Effector memory CD4-positive, alpha-beta T cell (primary cell): ENCODE measurements at places on chromosomes 4 and X.

DNA sequence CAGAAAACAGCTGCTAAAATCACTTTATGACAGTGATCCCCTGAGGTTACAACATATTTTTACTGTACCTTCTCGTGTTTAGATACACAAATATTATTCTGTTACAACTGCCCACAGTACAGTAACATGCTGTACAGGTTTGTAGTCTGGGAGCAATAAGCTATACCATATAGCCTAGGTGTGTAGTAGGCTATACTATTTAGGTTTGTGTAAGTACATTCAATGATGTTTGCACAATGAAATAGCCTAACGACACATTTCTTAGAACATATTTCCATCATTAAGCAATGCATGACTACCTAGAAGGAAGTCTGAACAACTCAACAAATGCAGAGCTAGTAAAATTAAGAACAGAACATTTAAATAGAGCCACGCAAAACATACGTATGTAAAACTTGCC is 112.7 kb downstream of the ZAR1 start:
- no peak for DNase-seq

GRCh38 chr4:123398066-123398852 is 1.7 kb downstream of the SPRY1 start:
- peak; percentile 39 for DNase-seq

DNA sequence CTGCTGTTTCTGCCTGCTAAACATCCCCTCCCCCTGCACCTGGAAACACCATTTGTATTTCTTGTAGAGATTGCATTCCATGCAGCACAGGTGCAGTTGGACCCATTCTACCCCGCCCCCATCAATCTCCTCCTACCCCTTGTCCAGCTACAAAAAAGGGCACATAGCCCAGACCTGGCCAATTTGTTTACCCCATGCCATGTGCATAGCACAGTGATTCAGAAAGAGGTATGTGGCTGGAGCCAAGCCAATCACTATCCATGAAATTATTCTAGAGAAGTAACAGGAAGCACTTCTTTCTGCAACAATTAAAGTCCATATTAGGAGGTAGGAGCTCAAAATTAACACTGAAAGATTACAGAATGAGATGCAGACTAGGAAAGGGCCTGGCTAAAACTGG is 20.2 kb upstream of the TMEM184C start:
- DNase-seq, result no peak

GRCh38 chr4:41865981-41866798 is 69.0 kb upstream of the TMEM33 start:
- no peak for DNase-seq

GRCh38 chr4:177511611-177512010 is 69.4 kb upstream of the AGA start:
- DNase-seq, result no peak

DNA sequence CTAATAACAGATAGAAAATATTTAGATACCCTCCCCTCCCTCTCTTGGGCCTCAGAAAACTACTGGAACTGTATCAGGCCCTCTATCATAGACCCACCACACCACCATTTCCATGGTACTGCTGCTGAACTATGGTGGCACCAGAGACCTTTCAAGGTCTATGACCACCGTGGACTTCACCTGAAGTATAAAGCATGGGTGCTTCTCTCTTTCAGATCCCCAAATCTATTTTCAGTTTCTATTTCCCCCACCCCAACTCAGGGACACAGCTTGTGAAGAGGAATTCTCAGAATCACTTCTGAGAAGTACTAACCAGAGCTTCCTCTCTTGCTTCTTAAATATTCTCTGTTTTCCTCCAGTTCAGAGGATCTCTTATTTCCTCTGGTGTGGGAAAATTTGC is 840.8 kb upstream of the HTR2C start:
- no peak for DNase-seq

- no peak for DNase-seq
Observed at GRCh38 chr4:137623013-137623412, 90.7 kb upstream of the PCDH18 start.

GRCh38 chr4:170651786-170652185 is 562.0 kb upstream of the AADAT start:
- no peak for DNase-seq

DNA sequence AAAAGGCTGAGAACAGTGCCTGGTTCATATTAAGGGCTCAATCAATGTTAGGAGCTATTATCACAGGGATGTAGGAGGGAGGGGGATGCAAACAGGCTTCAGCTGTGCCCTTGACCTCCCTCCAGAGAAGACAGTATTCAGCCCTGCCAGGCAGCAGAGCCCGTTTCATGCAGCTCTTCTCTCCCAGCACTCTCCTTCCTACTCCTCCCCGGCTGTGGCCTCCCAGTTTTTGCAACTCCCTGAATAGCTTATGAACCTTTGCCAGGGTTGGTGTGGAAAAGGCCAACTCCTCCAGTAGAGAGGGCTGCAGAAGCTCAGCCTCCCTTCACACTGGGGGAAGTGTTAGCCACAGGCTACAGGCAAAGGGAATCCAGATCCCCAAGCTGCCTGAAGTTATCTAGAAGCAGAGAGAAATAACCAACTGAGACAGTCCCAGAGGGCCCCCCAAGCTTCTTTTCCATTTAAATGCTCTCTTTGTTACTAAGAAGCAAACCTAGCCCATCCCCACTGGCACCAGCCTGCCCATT is 31.7 kb upstream of the APLN start:
- no peak for DNase-seq

DNA sequence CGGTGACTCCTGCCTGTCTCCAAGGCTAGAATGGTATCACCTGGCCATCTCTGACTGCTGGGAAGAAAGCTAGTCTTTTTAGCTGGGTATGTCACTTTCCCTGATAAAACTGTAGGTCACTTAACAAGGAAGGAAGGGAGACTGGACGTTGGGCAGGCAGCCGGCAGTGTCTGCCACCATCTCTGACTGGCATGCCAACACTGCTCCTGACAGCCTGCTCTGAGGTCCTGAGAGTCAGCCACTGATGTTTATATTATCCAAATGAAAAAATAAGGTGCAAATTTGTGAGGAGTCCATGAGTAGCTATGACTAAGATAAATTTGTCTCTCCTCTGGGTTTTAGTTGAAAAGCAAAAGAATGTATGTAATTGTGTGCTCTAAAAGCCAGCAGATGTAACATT is 77.2 kb downstream of the SNX25 start:
- no peak for DNase-seq

GRCh38 chr4:46931981-46932380 is 22.9 kb upstream of the COX7B2 start:
- no peak for DNase-seq

DNA sequence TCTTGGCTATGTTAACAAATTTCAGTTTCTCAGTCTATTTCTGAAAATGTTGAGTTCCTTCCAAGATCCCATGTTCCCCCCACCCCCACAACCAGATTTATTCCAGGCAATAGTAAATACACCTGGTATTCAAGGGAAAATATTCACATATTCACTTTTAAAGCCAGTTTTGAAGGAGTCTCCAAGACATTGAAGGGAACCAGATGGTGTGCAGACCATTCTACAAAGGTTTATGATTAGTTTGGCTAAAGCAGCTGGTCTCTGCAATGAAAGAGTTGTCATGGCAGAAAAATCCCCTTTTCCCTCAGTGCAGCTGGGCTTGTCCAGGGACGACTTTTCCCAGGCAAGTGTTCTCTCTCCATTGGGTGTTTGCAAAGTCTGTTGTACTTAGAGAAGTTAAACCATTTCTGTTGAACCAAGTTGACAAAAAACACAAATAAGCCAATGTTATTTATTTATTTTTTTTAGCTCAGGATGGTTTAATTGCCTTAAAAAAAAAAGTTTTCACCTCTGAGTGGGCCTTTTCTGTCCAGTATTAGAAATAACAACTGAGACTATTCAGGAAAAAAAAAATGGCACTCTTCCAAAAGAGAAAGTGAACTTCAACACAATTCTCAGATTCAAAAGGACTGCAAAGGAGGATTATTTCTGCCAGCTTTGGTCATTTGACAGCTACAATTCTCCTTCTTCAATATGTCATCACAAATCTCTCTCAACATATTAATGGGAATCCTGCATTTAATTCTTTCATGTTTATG is 410.6 kb downstream of the IL1RAPL1 start:
- DNase-seq, result no peak

DNA sequence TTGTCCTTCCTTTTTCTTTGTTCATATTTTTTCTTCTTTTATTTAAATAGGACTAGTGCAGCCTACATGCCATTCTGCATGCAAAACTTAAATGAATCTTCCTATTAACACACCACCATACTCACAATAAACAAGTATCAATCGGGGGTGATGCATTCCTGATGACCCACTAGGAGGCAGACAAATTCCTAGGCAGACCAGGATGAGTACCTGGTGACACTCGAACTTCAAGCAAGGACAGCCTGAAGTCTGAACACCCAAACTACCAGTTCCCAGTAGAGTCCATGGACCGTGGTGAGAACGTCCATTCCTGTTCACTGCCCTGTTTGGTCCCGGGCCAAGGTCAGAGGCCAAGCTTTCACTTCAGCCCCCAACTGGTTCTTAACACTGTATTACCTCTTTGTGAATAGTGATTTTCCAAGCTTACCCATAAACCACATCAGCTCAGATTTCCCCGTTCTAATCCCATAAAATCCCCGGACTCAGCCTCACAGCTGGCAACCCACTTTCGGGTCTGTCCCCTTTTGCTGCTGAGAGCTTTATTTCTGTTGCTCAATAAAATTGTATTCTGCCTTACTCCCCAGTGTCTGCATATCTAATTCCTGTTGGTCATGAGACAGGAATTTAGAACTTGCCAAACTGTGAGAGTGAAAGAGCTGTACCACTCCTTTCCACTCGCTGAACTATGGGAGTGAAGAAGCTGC is 1286.6 kb downstream of the FSTL5 start:
- no peak for DNase-seq

GRCh38 chrX:12984603-12985319 is 9.9 kb downstream of the TMSB4X start:
- peak; percentile 51 for DNase-seq

GRCh38 chr4:95038791-95039190 is 281.0 kb downstream of the BMPR1B start:
- DNase-seq, result no peak

DNA sequence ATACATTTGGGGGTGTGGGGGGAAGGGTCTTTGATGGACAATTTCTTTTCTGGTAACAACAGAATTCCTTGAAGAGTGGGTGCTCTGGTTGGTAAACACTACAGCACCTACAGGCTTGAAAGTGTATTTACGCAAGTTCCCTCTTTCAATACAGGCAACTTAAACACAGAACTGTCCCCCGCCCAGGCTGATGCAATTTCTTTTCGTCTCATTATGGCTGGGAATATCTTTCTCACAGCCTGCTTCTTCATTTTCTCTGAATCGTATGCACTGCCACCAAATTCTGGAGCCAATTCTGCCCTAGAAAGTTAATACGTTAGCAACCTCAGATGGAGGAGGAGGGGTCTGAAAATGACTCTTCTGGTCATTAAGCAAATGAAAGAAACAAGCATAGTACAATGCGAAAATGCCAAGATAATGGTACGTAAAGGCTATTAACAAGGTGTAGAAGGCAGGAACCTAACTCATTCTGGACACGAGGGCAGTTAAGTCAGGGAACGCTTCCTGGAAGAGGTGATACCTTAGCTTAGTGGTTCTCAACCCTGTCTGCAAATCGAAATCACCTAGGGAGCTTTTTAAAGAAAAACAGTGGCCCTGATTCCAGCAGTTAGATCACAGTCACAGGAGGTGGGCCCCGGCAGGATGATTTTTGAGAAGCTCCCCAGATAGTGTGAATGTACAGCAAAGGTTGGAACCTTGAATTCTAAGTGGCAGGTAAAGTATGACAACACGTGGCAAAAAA is 1.0 kb downstream of the AGA start:
- DNase-seq, result no peak

DNA sequence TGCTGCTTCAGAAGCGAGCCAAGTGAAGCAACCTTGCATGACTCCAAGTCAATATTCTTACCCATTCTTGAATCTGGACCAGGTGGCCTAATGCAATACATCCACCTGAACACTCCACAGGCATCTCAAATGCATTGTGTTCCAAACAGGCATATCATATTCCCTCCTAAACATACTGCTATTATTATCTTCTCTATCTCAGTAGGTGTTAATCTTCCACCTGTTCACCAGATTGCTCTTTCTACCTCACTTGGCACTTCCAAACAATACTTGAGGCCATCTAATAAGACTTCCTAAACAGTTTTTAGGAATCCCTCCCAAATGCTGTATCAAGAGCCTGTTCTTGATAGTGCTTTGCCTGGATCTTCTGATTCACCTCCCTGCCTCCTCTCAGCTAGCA is 90.7 kb downstream of the GPRIN3 start:
- no peak for DNase-seq

- DNase-seq, result no peak
Observed at GRCh38 chrX:70439016-70439415, 5.6 kb upstream of the DLG3 start.

- DNase-seq, result no peak
Observed at GRCh38 chr4:155908187-155909139, 5.0 kb downstream of the TDO2 start.

DNA sequence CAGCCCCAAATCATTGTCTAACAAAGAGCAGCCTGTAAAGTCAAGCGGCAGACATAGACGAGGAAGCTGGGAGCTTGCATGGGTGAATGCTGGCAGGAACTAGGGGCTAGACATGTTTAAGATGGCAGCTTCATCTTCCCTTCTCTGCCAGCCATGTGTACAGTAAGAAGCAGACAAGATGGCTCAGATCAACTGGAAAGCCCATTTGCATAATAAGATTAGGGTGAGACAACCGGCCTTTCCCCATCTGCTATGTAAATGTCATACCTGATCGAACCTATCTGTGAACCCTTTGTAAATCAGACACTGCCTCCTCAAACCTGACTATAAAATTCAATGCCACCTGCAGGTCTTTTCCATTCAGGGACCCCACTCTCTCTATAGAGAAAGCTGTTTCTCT is 22.8 kb upstream of the HADH start:
- DNase-seq, result no peak

GRCh38 chr4:127686658-127687057 is 43.5 kb upstream of the SLC25A31 start:
- no peak for DNase-seq

DNA sequence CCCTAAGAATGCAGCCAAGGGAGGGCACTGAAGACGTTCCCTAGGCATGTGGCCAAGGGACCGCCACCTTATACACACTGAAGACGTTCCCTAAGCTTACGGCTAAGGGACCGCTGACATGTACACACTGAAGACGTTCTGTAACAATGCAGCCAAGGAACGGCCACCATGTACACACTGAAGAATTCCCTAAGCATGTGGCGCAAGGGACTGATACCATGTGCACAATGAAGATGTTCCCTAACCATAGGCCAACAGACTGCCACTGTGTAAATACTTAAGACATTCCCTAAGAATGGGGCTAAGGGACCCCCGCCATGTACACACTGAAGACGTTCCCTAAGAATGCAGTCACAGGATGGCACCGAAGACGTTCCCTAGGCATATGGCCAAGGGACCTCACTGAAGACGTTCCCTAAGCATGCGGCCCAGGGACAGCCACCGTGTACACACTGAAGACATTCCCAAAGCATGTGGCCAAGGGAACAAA is 36.1 kb downstream of the DHRSX start:
- no peak for DNase-seq

- no peak for DNase-seq
Observed at GRCh38 chrX:133638285-133638684, 223.0 kb upstream of the GPC4 start.

DNA sequence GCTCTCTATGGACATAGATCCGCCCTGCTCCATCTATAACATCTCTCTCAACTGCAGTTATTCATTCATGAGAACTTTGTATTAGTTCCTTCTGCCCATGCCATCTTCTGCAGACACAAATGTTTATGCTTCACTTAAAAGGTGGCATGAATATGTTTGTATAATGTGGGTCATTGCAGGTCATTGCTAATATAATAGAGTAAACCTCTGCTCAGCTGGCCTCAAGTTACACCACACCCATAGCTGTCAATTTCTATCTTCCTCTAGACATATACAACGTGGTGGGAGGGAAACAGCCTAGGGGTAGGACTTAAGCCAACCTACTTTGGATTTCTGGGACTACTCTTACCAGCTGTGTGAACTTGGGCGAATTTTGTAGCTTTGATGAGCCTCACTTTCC is 129.8 kb downstream of the ATXN3L start:
- DNase-seq, result no peak
